ENCODE measurements at places on chromosomes 16 and 17.

DNA sequence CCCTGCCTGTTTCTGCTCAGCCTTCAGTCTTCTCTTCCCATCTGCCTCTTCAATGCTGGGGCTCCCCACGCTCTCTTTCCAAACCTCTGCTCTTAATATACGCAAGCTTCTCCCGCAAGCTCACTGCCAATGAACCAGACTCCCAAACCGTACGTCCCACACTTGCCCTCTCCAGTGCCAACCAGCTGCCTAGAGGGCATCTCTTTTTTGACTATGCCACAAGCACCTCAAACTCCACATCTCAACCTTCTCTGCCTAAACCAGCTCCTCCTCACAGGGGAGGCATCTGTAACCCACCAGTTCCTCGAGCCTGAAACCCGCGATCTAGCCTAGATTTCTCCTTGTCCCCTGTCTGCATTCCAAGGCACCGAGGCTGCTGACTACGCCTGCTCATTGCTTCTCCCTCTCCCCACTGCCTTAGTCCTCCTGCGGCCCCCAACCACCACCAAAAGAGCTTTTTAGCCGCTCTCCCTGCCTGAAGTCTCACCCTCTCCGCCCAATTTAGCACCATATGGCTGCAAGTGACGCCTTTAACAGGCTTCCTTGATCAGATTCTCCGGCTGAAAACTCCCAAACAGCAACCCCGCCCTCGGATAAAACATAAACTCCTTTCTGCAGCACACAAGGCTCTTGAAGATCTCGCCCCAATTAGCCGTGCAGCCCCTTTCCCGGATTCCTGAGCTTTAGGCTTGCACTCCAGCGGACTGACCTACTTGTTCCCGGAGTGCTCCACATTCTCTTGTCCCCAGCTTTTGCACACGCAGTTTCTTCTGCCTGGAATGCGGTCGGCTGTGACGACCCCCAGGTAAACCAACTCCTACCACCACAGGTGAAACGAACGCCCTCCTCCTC, 1.5 kb downstream of the GGA2 start:
- DNase-seq: no peak

DNA sequence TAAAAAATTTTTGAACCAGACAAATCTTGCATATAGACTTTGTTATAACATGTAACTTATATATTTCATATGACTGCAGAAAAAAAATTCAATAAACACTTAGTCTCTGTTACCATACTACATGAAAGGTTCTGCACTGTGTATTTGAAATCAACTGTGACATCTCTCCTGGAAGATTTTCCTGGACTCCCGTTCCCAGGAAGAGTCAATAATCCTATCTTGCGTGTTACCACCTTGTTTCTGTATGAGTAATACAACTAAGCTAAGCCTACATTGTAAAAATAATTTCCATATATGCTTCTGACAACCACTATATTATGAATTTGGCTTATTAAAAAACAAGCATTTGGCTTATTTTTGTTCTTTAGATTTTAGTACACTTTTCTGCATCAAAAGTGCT, 665.6 kb upstream of the SOX9 start:
- DNase-seq: no peak

DNA sequence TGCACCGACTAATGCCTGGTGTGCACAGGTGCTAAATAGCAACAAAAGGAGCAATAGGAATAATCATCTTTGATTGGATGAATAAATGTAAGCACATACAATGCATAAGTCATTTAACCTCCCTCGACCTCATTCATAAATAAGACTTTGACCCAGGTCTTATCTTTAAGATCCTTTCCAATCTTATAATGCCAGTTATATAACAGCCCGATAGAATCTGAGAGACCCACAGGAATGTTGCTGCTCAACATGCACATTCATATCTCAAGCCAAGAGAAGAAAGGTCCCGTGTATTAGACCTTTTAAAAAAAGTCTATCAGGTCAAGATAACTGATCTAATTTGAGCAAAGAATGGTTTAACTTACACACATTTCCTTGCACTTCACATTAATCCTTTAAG, 146.8 kb upstream of the SOX9 start:
- no peak for DNase-seq

- DNase-seq: no peak
Observed at GRCh38 chr16:51416926-51417325, 265.9 kb upstream of the SALL1 start.

GRCh38 chr17:7281953-7282751, 634 bp downstream of the SLC2A4 start:
- DNase-seq: no peak

DNA sequence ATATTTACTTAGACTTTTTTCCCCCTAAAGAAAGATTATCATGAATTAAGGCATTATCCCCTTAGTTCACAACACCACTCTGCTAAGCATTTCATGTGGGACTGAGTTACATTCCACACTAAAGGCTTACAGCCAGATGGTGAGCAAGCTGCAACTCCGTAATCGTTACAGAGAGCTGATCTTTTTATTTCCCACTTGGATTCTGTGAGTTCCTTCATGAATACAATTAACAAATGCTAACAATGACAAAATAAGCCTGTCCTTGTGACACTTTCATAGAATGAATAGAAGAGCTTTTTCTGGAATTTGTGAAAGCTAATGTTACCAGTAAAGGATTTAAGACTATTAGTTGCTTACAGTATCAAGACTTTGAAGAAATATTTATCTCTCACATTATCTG, 8.7 kb downstream of the OGFOD1 start:
- DNase-seq: no peak

DNA sequence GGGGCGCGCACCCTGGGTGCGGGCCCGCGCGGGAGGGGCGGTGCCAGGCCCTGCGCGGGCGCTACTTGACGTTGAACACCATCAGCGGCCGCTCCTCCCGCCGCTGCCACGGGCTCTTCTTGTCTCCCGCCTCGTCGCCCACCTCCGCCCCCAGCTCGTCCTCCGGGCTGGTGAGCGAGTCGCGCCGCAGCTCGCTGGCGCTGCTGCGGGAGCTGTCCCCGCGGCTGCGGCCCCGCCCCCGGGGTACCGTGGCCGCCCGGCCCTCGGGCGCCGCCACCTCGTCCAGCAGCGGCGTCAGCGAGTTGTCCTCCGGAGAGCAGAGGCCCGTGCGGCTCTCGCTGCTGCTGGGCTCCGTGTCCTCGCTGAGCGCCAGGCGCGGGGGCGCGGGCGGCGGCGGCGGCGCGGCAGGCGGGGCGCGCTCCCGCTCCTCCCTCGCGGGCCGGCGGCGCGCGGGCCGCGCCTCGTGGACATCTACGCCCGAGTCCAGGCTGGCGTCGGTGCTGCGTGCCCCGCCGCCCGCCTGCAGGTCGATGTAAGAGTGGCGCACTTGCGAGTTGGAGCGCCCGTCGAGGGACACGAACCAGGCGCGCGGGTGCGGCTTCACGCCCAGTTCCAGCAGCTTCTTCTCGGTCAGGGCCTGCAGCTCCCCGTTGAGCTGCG, 8.7 kb downstream of the GRN start:
- no peak for DNase-seq

DNA sequence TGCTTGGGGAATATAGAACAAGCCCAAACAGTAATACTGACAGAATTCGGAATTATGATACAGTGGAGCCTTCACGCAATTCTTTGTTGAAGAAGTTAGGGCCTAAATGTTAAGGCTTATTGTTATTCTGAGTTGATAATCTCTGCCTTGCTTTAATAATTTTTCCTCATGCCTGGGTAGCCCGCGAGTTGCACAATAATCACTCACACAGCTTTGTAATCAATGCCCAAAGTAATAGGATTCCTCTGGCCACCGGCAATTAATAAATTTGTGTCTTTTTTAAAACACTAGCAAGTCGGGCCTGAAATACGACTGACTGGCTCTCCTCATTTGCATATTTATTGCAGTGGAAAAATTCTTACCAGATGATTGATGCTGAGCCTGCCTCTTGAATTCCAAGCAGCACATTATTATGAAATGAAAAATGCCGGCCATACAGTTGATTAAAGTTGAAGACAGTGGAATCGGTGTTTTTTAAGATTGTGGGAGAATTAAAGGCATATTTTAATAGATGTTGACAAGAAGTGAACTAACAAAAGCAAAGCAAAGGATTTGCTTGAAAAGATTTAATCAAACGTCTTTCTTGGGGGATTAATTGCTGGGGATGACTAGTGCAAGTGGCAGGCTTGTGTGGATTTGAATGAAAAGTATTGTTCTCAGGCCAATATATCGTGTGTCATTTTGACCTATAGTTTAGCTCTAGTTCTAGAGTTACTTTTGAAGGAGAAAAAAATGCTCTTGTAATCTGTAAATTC, 30.2 kb downstream of the AATF start:
- DNase-seq: no peak

- DNase-seq: no peak
Observed at GRCh38 chr16:11029948-11030347, 85.6 kb downstream of the CLEC16A start.

DNA sequence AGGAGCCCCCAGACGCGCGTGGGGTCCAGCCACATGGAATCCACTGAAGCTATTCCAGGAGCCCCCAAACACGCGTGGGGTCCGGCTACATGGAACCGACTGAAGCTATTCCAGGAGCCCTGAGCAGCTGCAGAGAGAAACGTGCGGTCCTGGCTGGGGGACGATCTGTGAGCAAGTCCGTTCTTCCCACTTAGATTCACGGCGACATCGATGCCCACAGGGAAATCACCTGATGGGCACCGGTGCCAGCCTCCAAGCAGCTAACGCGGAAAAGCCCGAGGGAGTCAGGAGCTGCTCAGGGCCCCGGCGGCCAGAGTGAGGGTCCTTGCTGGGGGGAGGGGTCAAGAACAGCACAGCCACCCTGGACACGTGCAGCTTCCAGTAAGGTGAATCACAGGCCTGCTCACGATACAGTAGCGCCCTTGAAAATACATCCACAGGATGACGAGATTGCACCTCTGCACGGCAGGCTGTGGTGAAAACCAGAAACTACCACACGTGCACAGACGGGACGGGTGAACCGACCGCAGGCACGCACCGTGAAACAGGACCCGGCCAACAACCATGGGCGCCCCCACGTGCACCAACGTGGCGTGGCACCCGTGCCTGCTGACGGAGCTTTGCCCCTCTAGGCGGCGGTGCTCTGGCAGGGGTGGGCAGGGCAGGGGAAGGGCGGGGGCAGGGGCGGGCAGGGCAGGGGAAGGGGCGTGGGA, 77.7 kb upstream of the GNG13 start:
- DNase-seq: peak; percentile 23

DNA sequence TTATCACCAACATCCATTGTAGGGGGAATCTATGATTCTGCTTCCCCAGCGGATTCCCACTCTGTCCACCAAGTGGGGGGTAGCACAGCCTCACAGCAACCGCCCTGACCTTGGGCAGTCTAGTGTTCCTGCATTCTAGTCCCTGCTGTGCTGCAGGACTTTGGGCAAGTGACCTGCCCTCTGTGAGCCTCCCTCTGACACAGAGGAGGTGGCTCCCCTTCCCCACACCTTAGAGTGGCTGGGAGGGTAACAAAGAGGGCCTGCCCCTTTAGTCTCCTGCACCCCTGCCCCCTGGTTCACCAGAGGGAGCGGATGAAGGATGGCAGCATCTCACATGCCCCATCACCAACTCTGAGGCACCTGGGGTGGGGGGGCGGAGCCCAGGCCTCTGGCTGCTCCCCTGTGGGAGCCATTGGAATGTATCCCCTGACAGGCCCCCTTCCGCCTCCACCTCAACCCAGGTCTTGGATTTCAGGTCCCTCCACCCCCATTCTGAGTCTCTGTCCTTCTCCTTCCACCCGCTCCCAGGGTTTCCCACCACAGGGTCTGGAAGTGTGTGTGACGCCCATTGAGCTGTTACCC, 10.1 kb downstream of the GAS2L2 start:
- DNase-seq: no peak

GRCh38 chr16:1165511-1165910, 12.6 kb downstream of the CACNA1H start:
- no peak for DNase-seq

DNA sequence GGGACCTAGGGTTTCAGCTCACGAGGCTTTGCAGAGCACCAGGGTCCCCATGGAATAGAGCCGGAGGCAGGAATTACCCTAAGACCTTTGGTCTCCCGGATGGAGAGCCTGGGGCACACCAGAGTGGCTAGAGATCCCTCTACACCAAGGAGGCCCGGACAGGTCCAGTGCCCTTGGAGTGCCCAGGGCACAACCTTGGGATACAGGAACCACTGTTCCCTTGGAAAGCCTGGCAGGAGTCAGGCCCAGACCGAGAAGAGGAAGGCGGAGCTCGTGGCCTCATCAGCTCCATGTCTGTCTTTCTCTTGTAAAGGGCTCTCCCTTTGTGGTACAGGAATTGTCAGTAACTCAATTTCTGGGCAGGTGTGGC, 3.8 kb upstream of the DBNDD1 start:
- DNase-seq: no peak

- DNase-seq: no peak
Observed at GRCh38 chr16:50467943-50468748, 80.0 kb upstream of the NKD1 start.

- DNase-seq: no peak
Observed at GRCh38 chr17:48553826-48554225, 8.9 kb upstream of the HOXB2 start.

DNA sequence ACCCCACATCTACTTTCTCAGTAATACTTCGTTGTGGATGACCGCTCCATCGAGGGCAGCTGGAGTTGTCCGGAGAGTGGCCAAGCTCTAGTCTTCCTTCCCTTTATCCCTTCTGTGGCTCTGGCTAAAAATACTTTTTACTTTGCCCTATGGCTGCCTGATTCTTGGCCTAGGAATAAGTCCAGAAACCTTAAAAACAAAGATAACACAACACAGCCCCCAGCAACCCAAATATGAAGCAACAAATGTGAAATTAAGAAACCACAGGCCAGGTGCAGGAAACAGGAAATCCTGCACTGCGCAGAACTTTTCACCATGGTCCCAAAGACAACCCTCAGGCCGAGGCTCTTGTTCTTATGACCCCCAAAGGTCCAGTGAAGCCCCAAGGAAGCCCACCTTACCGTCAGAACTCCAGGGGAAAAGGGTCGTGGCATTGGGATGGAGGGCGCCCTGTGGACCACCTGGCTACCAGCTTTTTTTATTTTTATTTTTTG, 26.0 kb downstream of the TK2 start:
- DNase-seq: no peak

GRCh38 chr16:67199011-67199807, at the start of gene ELMO3:
TSS of gene ELMO3 (plus strand) at chr16:67199131. CDS start at chr16:67199327, 196 bp downstream.
- no peak for DNase-seq

- no peak for DNase-seq
Observed at GRCh38 chr17:28716740-28717577, 709 bp downstream of the RAB34 start.

GRCh38 chr16:11315510-11315909, 29.7 kb upstream of the RMI2 start:
- DNase-seq: no peak

DNA sequence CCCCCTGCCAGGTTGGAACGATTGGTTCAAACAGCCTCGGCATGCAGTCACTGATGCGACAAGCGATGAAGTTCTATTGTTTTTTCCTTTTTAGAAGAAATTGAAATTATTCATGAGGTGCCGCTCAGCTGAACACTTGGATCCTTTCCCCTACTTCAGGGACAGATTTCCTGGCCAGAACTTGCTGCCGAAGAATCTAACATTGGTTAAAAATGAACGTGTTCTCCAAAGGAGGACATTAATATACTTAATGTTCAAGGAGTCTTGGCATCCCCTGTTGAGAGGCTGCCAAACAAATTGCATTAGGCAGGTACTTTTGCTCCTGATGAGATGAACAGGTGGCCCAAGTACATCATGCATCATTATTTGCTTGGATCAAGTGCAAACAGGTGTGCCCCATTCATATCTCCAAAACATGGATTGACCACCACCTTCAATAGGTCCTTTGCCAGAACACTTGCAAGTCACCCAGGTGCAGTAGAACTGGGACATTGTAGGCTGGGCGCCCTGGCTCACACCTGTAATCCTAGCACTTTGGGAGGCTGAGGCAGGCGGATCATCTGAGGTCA, 437.2 kb downstream of the HAPSTR1 start:
- DNase-seq: no peak

GRCh38 chr17:72458301-72458700, 337.5 kb downstream of the SOX9 start:
- no peak for DNase-seq

GRCh38 chr16:29802416-29802935, 3.9 kb upstream of the MAZ start:
- no peak for DNase-seq
